ENCODE measurements at places on chromosomes 3 and 15.

- DNase-seq = no peak
These were observed 17.5 kb downstream of the CIDEC start for GRCh38 chr3:9862391-9863057.

DNA sequence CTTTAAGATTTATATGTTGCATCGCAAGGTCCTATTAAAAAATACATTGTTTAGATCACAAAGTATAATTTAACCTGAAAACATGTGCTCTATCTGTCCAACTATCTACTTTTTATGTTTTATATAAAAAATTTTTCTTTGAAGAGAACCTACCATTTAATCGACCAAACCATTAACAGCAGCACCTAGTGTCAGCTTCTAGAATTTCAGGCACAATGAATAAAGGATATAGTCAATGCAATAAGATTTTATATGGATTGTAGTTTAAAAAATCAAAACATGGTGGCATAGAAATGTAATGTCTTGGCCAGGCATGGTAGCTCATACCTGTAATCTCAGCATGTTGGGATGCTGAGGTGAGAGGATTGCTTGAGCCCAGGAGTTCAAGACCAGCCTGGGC lies 313.7 kb downstream of the GAP43 start:
- no peak for DNase-seq

- DNase-seq = no peak
These were observed 20.6 kb downstream of the CHD2 start for GRCh38 chr15:92920595-92921161.

GRCh38 chr3:74812756-74813155 lies 198.3 kb upstream of the CNTN3 start:
- no peak for DNase-seq

DNA sequence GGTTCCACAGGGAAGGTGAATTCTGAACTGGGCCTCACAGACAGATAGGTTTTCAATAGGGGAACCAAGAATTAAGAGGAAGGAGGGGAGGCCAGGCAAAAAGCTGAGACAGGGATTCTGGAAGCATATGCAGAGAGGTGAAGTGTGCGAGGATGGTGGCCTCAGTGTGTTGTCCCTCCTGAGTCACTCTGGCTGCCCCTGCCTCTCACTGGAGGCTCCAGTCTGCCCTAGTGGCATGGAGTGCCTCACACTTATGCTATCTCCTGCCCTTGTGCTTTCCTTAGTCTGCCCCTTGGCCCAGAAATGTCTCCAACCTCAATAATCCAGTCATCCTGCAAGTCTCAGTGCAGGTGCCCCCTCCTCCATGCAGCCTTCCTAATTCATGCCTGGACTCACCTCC lies 32.2 kb upstream of the RBP1 start:
- no peak for DNase-seq

- no peak for DNase-seq
These were observed 18.6 kb downstream of the MTHFS start for GRCh38 chr15:79878078-79878705.

DNA sequence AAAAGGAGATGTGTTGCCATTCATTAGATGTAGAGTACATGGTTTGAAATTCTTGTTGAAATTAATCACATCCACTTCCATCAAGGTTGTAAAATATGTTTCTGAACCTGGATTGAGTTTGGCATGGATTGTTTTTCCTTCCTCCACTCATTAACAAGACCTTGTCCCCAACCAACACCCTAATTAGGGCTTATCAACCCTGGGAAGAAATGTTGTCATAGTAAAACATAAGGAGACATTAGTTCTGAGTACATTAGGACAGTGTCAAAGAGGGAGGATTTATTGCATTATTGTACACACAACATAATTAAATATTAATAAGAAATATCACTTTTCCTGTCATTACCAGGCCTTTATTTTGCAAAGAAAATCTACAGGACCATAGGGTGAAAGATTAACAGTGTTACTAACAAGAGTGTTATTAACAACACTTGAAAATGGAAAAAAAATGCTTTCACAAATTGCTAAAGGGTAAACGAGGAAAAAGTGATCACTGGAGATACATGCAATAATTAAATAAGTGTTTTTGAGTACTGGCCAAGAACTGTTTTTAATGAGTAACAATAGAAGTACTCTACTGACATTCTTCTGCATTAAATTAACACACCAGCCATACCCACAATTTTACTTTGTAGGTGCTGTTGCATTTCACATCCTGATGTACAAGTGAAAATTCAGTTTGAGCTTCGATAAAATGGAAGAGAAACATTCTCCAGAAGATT lies 30.4 kb upstream of the WDR72 start:
- no peak for DNase-seq

DNA sequence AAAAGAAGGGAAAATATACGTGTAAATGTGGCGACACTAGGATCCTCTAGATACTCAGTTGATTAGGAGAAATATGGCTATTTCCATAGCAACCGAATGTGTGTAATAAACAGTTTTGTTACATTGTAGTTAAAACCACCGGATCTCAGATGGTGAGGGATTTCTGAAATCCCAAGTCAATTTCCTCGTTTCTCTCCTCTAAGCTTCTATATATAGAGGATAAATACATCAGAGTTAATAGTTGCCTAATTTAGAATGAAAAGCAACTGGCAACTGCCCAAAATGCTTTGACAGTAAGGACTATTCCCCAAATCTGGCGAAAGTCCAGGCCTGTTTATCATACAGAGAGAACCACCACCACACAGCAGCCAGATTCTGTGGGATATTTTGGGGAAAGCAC lies 112.6 kb downstream of the GABRB3 start:
- no peak for DNase-seq

GRCh38 chr3:124652009-124652408 lies 78.2 kb upstream of the UMPS start:
- DNase-seq = no peak

- DNase-seq = no peak
These were observed 150.7 kb downstream of the SST start for GRCh38 chr3:187519428-187519890.

DNA sequence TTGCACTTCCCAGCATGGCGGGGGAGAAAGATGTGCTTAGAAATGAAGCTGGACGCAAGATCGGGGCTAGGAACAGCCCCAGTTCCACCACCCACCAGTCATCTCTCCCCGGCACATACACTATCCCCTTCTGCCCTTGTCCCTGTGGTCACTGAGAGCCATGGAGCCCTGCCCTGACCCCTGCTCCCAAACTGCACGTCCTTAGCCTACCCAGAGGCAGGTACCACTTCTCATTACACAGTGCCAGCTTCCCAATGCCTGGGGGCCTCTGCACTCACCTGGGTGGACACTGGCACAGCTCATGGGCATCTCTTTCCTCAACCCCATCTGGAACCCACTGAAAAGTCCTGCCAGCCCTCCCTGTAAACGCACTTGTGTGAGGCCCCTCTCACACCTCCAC lies 139.3 kb upstream of the PRR20G start:
- no peak for DNase-seq

DNA sequence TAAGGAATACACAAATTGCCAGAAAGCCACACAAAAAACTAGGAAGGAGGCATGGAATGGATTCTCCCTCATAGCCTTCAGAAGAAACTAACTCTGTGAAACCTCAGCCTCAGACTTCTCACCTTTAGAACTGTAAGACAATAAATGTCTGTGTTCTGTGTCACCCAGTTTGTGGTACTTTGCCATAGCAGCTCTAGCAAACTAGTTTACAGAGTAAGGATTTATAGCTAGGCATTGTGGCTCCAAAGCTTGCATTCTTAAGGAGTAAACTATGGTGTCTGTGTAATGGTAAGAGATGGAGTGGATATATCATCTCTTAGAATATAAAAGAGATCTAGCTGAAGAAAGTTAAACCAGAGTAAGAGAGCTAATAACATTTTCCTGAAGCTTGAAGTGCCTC lies 18.9 kb downstream of the EPHA6 start:
- DNase-seq = no peak

GRCh38 chr15:33016405-33017024 lies 178.0 kb downstream of the FMN1 start:
- no peak for DNase-seq

GRCh38 chr3:10935028-10935427 lies 57.5 kb upstream of the SLC6A1 start:
- DNase-seq = no peak

DNA sequence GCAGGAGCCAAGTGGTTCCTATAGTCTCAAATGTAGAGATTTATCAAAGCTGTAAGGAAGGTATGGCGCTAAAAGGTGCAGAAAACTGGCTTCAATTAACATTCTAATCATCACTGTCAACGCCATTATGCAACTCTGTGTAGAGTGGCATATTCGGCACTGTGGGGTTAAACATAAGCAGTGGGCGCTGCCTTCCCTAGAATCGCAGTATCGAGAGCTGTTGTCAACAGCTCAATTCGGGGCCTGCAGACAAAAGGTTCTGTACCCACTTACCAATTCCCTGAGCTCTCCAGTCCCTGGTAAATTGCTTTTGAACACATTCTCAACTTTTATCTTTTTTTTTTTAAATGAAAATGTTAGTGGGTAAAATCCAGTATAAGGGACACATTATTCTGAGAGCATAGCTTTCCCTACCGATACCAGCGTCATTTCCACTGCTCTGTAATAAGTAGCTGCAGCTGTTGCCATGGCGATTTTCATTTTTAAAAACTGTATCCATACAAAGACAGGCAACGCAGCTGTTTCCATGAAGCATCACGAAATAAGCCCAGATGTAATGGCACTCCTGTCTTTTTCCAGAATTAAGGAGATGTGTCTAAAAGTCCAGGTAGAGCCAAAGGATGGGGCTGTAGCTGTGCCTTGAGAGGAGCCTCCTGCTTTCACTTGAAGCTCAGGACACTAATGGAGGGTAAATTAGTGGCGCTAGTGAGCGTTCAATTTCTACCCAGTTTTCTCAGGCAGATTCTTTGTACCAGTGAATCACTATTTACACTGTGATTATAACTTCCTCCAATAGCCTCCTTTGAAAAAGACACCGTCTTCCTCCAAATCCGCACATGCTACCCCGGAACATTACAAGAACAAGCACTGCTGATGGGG lies 250.3 kb downstream of the SLC9A9 start:
- no peak for DNase-seq

DNA sequence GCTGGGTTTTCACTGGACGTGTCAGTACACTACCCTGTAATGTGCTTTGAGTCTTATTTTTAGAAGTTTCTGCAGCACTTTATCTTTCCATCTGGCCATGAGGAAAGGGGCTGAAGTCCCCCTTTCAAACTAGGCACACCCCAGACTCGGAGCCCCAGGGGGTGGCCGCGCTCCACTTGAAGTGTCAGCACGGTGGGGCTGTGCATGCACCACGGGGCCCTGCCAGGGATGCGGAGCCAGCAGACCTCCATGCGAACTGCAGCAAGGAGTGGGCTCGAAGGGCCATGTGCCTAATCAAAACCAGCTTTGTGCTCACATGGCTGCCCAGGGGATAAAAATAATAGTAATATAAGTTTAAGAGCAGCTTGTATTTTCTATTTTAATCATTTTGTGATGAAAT lies 100.9 kb upstream of the HACD2 start:
- no peak for DNase-seq

Data from activated CD8-positive, alpha-beta memory T cell treated with anti-CD3 and anti-CD28 coated beads for 1 hour (primary cell).